ENCODE measurements at places on chromosomes 16 and 17.
A peak's percentile ranks its signal among the peaks of the same experiment; 100 is the strongest.

GRCh38 chr16:79294568-79294967 is 306.0 kb downstream of the MAF start:
- DNase-seq, result no peak

GRCh38 chr16:10322723-10323527 is 62.9 kb upstream of the ATF7IP2 start:
- no peak for DNase-seq

- peak; percentile 90 for DNase-seq
Measured at GRCh38 chr16:89115216-89115861, 21.7 kb downstream of the ACSF3 start.

GRCh38 chr17:10777131-10777807 is 26.6 kb downstream of the TMEM238L start:
- no peak for DNase-seq

DNA sequence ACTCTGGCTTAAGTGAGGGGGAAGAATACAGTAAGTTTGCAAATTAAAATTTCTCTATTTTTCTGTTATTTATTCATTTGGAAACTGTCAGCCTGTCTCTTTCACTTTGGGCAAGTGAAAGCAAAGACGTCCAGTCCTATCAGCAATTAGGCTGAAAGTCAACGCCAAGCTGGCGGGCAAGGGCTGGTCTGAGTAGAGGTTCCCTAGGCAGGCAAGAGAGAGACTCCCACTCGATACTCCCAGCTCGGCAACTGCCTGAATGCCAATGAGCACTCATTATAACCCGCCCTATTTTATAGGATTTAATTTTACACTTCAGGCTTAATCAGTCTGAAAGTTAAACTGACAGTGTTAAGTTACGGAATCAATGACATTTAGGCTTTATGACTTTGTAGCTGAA is 14.3 kb upstream of the SLC38A8 start:
- DNase-seq, result no peak

GRCh38 chr17:10059684-10060211 is 138.7 kb downstream of the GAS7 start:
- DNase-seq, result no peak

GRCh38 chr16:17972460-17972943 is 364.0 kb downstream of the NPIPA8 start:
- DNase-seq, result no peak

DNA sequence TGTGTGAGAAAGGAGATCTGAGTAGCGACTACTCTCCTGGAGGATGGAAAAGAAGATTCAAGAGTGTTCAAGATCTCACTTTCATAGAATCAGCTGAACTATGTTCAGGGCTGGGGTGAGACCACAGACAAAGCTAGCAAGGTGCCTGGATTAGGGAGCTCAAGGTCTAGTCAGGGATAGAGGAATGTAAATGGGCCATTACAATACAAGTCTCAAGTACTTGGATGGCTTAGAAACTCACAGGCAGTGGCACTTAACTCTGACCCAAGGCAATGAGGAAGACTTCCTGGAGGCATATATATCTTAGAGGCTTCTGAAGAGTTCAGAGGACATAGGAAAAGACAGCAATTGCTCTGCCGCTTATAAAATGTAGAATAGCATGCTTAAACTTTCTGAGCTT is 184.9 kb upstream of the CDH11 start:
- no peak for DNase-seq

- DNase-seq, result no peak
Measured at GRCh38 chr16:87393680-87394055, 1.5 kb downstream of the MAP1LC3B start.

- DNase-seq, result peak; percentile 31
Measured at GRCh38 chr16:4733747-4734062, 366 bp downstream of the ANKS3 start.

GRCh38 chr16:4746215-4746614 is 11.9 kb downstream of the DNAAF8 start:
- no peak for DNase-seq

DNA sequence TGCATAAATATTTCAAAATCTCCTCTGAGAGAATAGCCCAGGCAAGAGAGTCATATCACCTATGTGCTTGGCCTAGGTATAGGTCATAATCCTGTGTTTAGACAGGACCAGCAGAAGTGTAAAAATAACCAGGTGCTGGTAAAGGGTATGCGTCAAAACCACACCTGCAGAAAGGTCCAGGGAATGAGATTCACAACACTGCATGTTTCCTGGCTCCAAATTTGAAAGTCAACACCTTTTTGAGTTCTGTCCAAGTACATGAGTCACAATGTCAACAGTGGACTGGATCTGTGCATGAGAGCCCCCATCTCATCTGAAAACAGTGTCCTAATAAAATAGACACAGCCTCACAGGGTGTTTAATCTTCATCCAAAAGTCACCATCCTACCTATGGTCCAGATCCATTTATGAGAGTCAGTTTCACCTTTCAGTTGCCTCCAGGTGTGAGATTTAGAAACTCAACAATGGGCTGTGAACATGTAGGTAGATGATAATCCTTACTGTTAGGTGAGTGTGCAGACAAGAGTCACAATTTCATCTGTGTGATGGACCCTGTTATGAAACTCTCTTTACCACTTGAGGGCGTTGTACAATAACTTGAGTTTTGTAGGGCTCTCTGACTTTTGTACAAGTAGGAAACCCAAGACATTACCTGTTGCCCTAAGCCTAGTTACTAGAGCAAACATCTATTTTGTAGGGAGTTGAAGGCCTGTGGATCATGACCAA is 2100.7 kb downstream of the TP53TG3F start:
- no peak for DNase-seq

DNA sequence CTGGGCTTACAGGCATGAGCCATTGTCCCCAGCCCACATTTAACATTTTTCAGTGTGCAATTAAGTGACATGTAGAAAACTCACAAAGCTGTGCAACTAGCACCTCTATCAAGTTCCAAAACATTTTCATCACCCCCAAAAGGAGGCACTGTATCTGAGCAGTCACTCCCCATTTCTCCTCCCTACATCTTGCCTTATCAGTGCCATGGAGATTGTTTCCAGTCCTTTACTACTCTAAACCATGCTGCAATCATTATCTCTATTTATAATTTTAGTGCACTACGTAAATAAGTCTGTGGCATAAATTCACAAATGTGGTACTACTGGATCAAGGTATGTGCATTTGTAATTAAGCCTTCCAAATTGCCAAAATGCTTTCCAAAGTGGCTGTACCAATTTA is 7.6 kb downstream of the MRPS23 start:
- DNase-seq, result no peak

GRCh38 chr16:11681976-11682654 is 13.9 kb downstream of the SNN start:
- no peak for DNase-seq

GRCh38 chr17:55704401-55704800 is 18.3 kb downstream of the TMEM100 start:
- DNase-seq, result no peak

DNA sequence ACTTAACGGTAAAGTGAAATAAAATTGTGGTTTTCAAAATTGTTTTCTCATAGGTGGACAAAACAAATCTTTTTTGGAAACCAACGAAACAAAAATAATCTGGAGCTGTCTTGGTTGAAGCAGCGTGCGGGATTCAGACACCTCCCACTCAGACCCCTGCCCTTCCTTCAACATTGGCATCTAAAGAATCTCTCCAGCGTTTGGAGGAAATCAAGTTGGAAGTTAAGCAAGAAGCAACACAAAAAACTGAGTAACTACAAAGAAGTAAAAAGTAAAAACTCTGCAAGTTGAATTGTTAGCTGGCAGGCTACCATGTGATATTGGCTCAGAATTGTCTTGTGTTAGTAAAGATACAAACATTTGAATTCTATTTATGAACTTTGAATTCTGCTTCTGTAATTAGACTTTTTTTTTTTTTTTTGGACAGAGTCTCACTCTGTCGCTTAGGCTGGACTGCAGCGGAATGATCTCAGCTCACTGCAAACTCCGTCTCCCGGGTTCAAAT is 361.0 kb upstream of the PMFBP1 start:
- no peak for DNase-seq

- DNase-seq, result no peak
Measured at GRCh38 chr16:57145046-57146021, 40.5 kb downstream of the PSME3IP1 start.

- no peak for DNase-seq
Measured at GRCh38 chr17:7767405-7768021, 50.0 kb downstream of the DNAH2 start.

- DNase-seq, result no peak
Measured at GRCh38 chr17:70447588-70447987, 278.3 kb downstream of the KCNJ2 start.

DNA sequence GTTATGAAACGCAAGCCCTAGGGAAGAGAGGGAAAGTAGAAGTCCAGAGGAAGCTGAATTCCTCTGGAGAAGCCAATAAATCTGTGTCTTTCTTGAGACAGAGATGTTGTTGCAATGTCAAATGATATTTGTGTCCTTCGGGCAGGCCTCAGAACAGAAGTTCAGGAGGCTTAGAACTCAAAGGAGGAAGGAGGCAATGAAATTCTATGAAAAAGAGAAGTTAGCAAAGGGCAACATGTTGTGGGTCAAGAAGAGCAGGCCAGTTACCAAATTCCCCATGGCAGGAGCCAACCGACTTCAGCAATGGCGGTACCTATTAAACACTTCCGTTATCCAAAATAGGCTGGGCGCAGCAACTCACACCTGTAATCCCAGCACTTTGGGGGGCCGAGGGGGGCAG is 109.0 kb upstream of the DHX40 start:
- DNase-seq, result no peak

GRCh38 chr17:46053911-46054534 is 55.0 kb downstream of the STH start:
- DNase-seq, result no peak

DNA sequence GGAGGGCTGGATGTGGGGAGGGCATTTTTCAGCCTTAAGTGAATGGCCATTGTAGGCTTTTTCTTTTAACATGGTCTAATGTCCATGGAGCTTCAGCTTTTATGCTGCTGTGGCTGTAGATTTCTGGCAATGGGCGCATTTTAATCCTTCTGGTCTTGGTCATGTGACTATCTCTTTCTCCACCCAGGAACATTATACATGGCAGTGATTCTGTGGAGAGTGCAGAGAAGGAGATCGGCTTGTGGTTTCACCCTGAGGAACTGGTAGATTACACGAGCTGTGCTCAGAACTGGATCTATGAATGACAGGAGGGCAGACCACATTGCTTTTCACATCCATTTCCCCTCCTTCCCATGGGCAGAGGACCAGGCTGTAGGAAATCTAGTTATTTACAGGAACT is 4.7 kb upstream of the NME2 start:
- DNase-seq, result no peak

GRCh38 chr17:60525328-60525684 is 736 bp downstream of the APPBP2 start:
- no peak for DNase-seq

Data from activated naive CD4-positive, alpha-beta T cell treated with anti-CD3 and anti-CD28 coated beads for 36 hours (primary cell).